Right renal cortex interstitium (tissue), 3 donors: ENCODE measurements at places on chromosomes 5 and 9.

GRCh38 chr9:135038331-135038730, 49.1 kb upstream of the OLFM1 start:
- no peak for DNase-seq

GRCh38 chr9:35628389-35628991, 10.3 kb upstream of the CD72 start:
- no peak for DNase-seq

DNA sequence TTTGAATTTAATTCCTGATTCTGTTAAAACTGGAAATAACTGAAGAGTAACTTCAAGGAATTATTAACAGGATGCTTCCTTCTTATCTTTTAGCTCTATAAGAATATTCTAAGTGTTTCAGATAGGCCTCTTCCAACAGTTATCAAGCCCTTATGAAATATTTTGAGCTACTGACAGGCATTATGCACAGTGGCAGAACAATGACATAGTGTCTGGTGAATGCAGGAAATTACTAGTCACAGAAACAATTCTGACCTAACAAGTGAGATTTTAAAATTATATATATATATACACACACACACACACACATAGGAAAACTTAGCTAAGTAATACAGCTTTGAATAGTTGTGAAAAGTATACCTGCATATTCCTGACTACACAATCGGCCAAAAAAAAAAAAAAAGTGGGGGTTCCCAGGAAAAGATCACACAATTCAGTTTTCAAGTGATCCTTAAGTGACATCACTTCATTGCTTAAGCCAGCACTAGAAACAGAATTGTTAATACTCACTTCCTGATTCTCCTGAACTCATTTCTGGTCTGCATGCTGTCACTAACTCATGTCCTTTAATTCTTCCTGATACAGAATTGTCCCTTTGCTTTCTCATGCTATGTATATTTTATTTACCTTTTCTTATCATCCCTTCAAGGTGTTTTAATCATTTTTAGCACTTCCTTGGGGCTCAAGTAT, 77.3 kb downstream of the SLC25A46 start:
- no peak for DNase-seq

DNA sequence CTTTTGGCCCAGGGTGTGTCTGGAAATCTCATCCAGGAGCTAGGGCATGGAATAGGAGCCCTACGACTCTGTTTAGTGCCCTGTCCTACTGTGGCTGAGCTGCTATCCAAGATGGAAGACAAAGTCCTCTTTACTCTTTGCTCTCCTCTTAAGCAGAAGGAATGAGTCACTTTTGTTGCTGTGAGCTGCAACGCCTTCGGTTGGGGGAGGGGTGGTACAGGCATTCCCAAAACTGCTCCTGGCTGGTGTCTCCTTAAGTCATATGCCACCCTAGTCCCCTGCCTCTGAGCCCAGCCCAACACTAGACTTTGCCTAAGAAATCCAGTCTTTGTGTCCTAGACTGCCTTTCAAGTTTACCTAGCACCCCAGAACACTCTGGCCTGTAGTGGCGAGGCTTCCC, 99.9 kb downstream of the PRR16 start:
- DNase-seq: no peak

DNA sequence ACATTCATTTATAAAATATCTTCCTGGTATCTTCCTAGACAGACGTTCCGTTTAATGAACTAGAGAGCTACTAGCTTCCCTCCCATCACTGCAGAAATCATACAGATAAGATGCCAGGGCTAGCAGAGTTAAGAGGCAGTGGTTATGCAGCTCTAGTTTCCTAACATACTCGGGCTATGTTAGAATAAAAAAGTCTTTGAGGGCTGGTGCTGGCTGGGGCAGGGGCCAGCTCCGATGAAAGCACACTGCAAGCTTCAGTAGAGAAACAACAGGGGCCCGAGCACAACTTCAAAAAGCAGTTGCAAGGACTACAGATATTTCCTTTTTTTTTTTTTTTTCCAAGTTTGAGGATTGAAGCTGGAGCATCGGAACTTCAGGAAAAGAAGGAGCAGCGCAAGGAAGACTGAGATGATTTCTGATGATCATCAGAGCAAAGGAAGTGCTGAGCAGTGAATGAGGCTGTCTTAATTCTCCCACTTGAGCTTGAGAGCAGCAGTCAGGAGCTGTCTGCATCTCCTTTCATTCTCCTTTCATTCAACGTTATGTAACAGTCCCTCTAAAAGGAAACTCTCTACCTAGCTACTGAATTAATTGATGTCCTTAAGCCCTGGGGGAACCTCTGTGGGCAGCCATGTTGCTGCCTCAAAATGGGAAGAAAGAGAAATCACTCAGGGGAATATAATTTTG, 47.6 kb upstream of the ADCY2 start:
- no peak for DNase-seq

GRCh38 chr5:77015938-77016569, 14.2 kb upstream of the AGGF1 start:
- peak; percentile 38 for DNase-seq

DNA sequence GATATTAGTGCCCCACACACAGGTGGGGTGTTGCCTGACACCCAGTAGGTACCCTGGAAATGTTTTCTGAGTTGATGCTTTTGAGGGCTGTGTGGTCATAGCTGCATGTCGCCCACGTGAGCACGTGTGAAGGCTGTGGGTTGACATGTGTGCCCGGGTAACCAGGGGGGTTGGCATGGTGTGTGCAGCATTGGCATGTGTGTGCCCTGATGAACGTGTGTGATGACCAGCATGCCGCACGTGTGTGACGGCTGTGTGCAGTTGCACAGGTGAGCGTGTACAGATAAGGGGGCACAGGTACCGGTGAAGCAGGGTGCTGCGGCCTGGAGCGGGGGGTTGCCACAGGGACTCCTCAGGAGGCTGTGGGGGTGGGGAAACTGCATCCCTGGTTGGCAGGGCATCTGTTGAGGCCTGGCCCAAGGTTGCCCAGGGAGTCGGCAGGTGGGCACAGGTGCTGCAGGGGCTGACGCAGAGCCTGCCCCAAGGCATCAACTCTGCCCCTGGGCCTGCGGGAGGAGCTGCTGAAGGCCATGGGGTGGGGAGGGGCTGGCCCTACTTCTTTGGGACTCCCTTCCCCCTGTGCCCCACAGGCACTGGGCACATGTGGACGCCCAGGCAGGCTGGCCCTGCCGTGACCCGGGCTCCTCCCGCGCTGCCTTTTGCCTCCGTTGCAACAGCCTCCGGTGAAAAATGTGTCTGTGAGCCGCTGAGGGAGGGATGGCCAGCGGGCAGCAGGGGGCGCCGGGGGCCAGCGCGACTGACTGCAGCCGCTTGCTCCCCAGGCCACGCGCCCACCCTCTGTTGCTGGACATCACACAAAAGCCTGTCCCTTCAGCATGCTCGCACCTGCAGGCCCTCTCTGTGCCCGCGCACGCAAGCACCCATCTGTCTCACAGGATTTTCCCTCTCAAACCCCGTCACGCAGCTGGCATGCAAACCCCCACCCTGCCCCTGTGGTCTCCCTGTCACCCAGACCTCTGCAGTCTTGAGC, 2.2 kb downstream of the UNC5A start:
- no peak for DNase-seq
